Stimulated activated CD8-positive, alpha-beta memory T cell treated with anti-CD3 and anti-CD28 coated beads, Interleukin-4, amount 100 ng/mL, for 1 hour (primary cell): ENCODE measurements at places on chromosomes 1 and 21.

GRCh38 chr1:36149973-36150295 lies 648 bp upstream of the TRAPPC3 start:
- DNase-seq = no peak

DNA sequence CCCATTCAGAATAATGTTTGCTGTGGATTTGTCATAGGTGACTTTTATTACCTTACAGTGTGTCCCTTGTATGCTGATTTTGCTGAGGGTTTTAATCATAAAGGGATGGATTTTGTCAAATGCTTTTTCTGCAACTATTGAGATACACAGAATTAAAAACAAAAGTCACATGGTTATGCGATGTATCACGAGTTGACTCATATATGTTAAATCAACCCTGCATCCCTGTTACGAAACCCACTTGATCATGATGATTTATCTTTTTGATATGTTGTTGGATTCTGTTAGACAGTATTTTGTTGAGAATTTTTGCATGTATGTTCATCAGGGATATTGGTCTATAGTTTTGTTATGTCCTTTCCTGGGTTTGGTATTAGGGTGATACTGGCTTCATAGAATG lies 10.7 kb upstream of the OR2T34 start:
- DNase-seq = no peak

DNA sequence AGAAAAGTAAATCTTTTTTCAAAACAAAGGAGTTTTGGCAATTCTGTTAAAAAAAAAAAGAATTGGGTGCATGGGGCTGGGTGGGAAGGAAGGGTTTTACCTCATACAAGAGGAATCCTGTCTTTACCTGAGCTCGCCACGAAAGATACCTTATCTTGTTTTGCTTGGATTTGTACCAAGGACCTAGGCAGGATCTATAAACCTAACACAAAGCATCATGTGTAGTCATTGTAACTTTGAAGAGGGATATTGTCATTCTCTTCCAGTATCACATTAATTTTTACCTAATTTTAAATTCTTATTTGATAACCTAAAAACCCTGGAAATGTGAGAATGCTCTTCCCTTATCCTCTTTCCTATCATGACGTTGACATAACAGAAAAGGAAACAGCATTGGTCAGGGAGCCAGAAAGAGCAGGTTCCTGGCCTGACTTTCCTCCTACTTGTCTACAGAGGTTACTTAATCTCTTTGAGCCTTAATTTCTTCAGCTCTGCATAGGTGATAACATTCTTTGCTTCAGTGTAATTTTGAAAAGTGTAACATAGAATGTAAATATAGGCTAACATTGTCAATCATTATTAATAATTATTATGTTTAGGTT lies 4.0 kb upstream of the LAMC1 start:
- DNase-seq = no peak

DNA sequence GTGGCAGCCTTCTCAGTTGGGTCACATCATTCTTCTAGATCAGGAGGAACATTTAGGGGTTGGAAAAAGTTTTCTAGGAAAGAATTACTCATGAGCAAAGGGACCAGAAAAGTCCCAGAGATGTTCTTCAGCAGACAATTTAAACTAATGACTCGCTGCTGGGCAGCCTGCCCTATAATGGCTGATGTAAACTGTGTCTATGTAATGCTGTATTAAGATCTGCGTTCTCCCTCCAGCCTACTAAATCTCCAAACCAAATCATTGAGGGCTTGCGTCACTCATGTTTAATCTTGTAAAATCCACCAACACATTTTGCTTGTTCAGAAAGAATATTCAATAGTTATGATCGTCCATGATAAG lies 92.1 kb downstream of the LRRC8C start:
- DNase-seq = no peak

DNA sequence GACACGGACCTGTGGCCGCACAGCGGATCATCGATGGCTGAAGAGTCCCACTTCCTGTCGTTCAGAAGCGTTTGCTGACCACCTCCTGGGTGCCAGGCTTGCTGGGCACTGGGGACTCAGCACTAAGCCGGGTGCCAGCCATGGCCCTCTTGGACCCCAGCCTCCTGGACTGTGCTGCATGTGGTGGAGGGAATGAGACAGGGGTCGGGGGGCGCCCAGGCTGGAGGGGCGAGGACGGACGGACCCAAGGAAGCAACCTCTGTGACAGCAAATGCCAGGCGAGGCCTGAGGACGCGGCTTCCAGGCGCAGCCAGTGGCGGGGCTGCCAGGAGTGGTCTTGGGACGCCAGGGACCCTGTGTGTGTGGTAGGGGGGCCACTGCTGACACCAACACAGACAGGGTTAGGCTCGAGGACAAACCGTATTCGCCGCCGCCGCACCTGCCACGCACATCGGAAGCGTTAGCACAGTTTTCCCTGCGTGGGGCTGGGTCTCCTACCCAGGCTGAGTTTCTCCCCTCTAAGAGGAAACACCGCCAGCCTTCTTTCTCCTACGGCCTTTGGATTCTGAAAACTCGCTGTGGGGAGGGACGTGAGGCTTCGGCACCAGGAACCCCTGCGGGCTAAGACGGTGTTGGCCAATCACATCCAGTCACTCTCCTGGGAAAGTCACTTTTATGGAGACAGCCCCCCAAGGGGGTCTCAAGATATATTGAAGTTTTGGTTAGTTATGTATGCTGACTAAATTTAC lies 3.1 kb upstream of the MXRA8 start:
- DNase-seq = no peak

GRCh38 chr1:85340427-85340826 lies 64.0 kb upstream of the BCL10 start:
- DNase-seq = no peak

DNA sequence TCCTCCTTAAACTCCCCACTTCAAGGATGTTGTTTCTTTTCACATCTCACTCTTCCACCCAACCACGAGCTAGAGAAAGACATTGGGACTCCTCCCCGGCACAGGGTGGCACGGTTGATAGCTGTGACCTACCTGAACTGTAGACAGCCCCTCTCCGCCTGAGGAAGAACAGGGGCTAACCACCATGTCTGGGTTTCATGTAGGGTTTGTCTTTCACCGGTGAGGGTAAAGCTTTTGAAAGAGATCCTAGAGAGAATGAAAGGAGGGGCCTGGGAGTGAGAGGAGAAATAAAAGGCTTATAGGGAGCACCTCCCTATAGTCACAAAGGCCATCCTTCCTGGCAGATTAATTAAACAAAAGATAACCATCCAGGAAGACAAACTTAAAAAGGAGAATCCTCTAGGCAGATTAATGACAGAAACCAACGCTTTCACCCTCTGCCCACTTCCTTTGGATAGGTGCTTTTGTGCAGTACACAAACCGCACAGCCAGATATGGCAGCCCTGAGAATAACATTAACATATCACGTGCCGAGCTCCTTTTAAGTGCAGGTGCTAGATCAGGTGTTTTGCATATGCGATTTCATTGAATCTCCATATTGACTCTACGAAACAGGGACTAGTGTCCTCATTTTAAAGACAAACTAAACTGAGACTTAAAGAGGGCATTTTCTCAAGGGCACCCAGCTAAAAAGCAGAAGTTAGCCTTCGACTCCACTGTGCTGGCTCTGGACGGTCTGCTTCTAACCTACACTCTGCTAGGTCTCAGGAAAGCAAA lies 178.1 kb upstream of the RUNX1 start:
- no peak for DNase-seq

GRCh38 chr1:38533772-38534472 lies 325.6 kb downstream of the RRAGC start:
- DNase-seq = no peak

- DNase-seq = no peak
Measured at GRCh38 chr1:81867235-81867634, 66.5 kb downstream of the ADGRL2 start.
